Activated naive CD4-positive, alpha-beta T cell treated with Interleukin-2 at 50 U/mL for 16 hours (primary cell): ENCODE measurements at places on chromosomes 1 and 21.

DNA sequence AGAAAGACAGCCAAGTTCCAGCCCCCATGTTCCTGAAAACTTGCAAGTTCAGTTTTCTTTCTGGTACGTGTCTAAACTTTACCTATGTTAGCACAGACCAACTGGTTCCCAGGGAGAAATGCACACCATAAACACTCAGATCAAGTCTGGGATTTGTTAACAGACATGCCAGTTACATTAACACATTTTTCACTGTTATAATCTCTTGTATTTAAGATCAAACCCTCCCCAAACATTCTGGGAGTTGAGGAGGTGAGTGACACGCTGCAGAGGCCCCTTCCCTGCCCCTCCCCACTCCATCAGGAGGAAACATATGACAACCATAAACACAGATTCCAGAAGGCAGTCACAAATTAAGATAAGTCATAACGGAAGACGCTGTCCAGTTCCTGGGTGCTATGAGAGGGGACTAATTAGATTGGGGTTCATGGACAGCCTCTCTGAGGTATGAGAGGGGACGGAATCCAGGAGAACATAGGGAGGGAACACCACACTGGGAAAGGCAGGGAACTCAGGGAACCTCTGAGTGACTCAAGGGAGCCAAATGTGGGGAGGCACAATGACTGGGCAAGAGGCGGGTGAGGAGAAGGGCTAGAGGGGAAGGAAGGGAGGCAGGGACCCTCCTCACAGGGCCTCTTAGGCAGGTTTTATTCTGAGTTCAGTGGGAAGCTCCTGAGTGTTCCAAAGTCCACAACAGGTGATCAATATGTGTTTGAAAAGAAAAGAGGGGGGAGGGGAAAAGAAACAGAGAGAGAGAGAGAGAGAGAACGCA, 25.0 kb downstream of the DUSP10 start:
- DNase-seq = no peak

- DNase-seq = no peak
Measured at GRCh38 chr1:70042090-70042731, 163.2 kb downstream of the LRRC40 start.

- no peak for DNase-seq
Measured at GRCh38 chr21:23853796-23854379, 1753.4 kb downstream of the MRPL39 start.

DNA sequence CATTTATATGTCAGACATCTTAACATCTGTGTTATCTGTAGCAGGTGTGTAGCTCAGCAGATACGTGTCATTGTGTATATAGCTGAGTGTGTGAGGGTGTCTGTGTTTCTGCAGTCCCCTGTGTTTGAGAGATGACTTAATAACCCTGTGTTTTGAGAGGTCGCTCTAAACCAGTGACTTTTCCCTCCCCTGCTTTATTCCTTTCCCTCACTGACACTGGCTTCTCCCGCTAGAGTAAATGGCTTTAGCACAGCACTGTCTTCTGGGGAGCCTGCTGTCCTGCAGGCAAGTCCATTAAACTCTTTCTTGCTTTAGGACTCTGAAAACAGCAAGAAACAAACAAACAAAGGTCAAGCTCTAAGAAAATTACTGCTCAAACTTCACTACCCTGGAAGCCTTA, 53.0 kb downstream of the VANGL1 start:
- no peak for DNase-seq

DNA sequence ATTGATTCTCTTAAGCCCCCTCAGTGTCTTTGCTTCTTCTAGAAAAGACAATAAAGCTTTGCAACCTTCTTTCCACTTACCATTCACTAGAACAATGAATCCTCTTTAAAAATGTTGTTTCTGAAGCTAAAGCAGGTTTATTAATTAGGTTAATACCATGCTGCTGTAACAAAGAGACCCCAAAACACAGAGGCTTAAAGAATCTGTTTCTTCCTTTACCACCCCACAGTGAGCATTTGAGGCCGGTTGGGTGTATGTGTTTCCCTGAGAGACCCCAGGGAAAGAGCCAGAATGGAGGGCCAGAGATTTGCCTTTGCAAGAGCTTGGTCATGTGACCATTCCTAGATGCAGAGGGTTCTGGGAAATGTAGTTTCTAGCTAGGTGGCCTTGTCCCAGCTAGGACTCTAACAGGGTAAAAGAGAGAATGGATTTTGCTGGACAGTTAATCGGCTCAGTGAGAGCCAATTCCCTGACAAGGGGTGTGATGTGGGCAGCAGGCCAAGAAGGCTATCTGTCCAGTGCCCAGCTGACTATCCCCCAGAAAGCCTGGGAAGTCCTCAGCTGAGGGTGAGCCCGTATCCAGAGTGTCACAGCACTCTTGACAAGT, 191.8 kb upstream of the TMEM51 start:
- DNase-seq = no peak

DNA sequence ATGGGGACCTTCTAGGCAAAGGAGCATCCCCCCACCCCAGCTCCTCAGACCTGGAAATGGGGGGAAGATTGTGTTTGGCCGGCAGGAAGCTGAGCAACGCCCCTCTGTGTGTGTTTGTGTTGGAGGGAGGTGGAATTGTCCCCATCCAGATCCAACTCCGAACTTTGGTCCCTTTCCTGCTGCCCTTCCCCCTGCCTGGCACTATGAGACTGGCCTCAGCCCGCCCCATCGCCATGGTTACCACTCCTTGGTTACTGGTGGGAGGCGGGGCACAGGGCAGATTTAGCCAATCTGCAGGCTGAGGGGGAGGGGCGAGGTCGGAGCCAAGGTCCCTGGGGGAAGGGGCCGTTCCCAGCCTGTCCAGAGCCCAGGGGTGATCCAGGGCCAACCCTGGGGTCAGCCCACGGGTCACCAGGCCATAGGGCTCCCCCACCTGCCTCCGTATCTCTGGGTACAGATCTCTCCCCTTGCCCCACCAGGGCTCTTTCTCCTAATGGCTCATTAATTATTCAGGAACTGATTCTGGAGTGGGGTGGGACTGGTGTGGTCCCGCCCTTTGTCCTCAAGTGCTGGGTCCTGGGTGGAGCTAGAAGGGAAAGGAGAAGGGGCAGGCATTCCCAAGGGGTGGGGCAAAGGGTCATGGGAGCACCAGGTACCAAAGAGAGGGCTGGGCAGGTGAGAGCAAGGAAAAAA, 15.2 kb downstream of the PTPRF start:
- DNase-seq = no peak

DNA sequence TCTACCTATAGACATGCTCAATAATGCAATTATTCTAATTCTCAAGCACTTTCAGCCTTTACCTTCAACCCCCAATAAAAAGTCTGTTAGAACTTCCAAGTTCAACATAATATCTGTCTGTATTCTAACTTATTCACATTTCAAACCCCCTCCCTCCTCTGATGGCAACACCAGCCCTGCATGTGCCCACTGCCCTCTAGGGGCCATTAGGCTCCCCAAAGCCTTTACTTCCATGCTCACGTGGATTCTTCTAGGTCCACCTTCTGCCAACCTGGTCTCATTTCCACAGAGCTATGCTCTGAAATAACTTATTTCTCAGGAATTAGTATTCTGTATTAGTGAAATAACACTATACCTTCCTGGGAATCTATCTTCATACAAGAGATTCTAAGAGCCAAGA, 22.2 kb upstream of the KPRP start:
- DNase-seq = no peak

DNA sequence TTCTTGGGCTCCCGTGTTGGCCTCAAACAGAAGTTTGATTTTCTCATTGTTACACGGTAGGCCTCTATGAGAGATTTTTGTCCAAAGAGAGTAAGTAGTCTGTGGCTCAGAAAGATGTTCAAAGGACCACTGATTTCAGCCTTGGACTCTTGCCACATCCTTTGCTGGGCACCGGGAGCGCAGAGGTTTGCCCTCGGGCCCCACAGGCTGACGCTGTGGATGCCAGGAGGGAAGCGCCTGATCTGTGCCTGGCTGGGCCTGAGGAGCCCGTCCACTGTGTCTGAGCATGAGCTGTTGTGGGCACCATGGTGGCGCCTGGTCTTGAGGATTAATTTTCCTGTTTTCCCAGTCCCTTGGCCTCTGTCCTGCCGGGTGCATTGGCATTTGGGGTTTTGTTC, 52.3 kb downstream of the PCNT start:
- no peak for DNase-seq

GRCh38 chr1:97089173-97089572, 367.6 kb downstream of the PTBP2 start:
- DNase-seq = no peak

- DNase-seq = peak; percentile 64
Measured at GRCh38 chr1:110339407-110340206, 430 bp downstream of the RBM15 start.

GRCh38 chr1:214228976-214229375, 52.0 kb upstream of the SMYD2 start:
- DNase-seq = no peak

GRCh38 chr1:227124473-227124872, 184.4 kb downstream of the COQ8A start:
- no peak for DNase-seq

GRCh38 chr1:113073479-113073950, 517 bp downstream of the LRIG2 start:
- DNase-seq = no peak

GRCh38 chr1:232247669-232248068, 382.3 kb downstream of the SIPA1L2 start:
- no peak for DNase-seq

DNA sequence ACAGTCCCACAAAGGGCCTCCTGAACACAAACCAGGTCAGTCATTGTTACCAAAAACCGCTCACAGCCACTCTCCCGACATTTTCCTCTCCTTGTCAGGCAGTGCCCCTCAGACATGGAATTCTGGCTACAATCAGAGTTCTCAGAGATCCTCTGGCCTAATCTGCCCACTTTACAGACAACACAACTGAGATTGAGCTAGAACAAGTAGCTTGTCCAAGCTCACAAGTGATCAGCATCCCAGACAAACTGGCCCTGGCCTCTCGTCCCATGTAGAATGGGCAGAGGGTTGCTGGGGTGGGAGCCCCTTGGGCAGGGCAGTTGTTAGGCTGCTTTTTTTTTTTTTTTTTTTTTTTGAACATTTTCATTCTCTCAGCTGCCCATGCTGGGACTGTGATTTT, 57.2 kb downstream of the KCNN3 start:
- DNase-seq = no peak

DNA sequence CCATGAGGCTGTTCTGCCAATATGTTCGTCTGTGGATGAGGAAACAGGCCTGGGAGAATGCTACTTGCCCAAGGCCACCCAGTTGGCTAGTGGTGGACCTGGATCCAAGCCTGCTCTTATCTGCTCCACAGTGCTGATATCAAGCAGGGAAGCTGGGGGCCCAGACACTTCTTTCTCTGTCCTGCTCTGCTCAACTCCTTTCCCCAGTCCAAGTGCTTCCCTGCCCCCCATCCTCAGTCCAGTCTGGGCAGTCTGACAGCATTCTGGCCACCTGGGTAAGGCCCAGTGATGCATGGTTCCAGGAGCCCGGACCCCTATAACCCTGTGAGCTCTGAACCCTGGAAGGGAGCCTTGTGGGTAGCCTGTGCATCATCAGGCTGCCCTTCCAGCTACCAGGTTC, 4.2 kb upstream of the PAQR7 start:
- no peak for DNase-seq

- no peak for DNase-seq
Measured at GRCh38 chr1:36175137-36176095, 19.5 kb downstream of the MAP7D1 start.

DNA sequence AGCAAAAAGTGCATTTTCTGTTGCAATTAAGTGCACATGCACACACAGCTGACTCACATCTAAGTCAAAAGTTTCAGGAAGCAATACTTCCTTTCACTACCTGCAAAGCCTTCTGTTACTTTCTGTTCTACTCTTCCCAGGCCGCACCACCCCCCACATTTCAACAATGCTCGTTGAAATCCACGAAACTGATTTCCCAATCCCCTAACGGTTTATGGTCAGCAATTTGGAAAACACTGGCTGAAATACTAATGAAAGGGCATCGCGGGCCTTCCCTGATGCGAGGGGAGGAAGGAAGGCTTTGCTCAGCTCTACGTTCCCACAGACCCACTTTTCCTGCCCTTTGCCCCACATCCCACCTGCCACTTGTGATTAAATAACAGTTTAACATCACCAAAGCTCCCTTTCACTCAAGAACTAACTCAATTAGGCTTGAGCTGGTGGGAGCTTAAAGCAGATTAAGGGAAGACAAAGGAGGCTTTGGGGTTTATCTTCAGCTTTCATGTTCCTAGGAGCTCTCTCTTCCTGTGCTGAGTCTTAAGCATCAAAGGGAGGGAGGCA, 243.2 kb upstream of the RAB4A start:
- peak; percentile 29 for DNase-seq

GRCh38 chr1:116313776-116314175, 59.3 kb upstream of the ATP1A1 start:
- DNase-seq = no peak
